D721Med (cell line): ENCODE measurements at places on chromosomes 6 and 20.

DNA sequence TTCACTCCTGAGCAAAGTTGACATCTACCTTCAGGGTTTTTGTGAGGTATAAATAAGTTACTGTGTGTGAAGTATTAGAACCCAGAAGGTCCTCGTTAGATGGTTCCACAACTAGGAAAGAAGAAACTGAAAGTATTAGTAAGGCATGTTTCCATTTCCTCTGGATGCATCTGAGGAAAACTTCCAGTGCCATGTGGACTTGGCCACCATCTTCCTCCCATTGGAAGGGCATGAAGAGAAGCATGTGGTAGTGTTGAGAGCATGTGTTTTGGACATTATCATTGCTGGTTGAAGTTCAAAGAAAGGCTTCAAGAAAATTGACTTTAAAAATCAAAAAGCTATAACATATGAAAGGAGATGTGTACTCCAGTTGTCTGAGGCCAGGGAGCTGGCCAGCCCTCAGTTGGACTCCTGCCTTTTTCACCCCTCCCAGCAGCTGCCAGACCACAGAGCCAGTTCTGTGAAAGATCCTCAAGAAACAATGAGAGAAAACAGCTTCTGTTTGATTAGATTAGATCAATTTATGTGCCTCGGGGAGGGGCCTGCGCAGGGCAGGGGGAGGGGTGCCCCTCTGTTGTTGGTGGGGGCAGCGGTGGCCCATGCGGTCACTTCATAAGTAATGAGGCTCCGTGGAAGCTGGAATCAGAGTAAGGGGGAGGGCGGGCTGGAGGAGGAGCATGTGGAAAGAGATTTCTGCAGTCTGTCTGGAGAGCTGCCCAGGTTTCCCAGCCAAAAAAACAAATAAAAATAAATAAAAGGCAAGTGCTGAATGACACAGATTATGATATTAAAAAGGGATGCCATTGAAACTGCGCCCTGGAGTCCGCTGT lies 154.0 kb downstream of the JARID2 start:
- DNase-seq, result peak; percentile 43

GRCh38 chr6:68701159-68701558 lies 66.1 kb downstream of the ADGRB3 start:
- no peak for DNase-seq

DNA sequence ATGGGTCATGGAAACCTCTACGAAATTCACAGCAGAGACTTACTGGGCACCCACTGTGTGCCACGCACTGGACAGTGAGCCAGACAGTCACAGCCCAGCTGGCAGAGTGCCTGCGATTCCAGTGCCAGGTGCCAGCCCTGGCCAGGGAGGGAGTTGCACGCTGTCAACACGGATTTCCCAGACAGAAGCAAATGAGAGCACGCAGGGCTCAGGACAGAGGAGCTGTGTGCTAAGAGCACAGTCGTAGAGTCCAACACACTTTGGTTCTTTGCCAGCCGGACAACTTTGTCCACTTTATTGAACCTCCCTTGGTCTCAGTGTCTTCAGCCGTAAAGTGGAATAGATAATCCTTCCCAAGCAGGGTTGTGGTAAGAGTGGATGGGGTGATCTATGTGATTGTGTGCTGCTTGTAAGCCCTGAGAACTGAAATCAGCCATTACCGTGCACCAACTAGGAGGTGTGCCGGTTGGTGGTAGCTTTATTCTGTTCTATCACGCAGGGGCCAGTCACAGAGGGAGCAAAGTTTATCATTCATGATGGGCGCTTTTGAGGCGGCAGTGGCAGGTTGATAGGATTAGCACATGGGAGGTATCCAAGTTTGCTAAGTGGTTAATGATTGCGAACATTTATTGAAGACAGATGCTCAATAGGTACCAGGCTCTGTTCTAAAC lies 40.6 kb downstream of the SIRPA start:
- no peak for DNase-seq

DNA sequence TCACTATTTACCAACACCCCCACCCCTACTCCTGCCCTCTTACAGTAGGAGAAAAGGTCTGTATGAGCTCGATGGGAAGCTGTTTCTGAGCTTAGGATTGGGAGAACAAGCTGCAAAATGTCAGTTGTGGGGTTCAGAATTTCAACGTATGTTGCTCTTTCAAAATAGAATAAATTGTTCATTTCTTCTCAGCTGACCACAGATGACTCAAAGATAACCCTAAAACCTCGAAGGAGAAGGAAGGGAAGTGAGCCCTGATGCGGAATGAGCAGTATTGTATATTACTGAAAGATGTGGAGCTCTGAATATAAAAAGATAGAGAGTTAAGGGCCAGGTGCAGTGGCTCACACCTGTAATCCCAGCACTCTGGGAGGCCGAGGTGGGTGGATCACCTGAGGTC lies 35.9 kb upstream of the MYLIP start:
- DNase-seq, result no peak

DNA sequence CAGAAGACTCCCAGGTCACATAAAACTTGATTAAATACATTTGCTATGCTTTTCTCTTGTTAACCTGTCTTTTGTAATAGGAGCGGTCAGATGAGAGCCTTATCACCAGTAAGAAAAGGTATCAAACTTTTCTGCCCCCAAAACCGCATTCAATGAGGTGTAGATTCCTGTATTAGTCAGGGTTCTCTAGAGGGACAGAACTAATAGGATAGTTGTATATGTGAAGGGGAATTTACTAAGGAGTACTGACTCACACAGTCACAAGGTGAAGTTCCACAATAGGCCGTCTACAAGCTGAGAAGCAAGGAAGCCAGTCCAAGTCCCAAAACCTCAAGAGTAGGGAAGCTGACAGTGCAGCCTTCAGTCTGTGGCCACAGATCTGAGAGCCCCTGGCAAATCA lies 32.7 kb downstream of the PTPRK start:
- DNase-seq, result no peak

GRCh38 chr6:139556532-139556931 lies 182.1 kb upstream of the CITED2 start:
- no peak for DNase-seq

DNA sequence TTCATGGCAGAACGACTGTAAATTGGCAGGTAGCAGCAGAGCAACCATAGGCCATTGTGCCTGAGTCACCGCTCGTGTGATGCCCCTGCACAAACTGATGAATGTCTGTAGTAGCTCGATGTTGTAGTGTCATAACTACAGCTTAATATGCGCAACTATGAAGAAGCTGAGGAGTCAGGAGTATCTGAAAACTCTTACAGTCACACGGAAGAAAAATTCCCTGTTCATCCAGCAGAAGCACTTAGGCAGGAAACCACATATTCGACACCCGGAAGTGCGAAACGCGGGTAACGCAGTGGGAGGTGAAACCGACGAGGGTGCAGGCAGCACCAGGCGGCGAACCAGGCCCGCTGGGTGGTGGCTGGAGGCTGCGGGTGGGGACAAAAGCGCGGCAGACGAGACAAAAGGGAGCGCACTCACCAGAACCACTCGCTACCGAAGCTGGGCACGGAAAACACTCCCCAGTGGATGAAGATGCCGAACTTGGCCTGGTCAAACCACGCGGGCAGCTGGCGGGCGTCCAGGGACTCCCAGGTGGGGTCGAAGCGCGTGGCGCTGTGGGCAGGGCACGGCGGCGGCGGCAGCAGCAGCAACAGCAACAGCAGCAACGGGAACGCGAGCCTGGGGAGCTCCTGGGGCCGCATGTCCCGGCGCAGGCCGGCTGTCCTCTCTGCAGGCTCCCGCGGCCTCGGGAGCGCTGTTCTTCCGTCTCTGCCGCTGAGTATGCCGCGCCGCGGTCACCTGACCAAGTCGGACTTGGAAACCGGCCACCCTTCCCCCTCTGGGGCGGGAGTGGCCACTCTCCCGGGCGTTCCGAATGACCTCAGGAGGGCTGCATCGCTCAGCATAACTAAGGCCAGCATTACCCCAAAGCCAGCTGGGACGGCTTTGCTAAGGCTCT lies at the start of gene FUCA2:
Gene FUCA2, minus strand, starts transcription at position 730 of the 901 bp plus-strand sequence. Its CDS starts 86 bp downstream, at position 644.
- no peak for DNase-seq

- no peak for DNase-seq
Measured at GRCh38 chr6:75450903-75451302, 42.7 kb downstream of the FILIP1 start.

DNA sequence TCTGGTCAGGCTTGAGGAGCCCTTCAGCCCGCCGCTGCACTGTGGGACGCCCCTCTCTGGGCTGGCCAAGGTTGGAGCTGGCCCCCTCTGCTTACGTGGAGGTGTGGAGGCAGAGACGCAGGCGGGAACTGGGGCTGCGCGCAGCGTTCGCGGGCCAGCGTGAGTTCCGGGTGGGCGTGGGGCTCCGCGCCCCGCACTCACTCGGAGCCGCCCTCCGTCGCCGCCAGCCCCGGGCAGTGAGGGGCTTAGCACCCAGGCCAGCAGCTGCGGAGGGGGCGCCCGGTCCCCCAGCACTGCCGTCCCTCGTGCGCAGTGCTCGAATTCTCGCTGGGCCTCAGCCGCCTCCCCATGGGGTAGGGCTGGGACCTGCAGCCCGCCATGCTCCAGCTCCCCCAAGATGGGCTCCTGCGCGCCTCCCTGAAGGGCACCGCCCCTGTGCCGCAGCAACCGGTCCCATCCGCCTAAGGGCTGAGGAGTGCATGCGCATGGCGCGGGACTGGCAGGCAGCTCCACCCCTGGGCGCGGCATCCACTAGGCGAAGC lies 695.9 kb downstream of the EPHA7 start:
- no peak for DNase-seq
